ENCODE measurements at places on chromosomes 4 and X.
A peak's percentile ranks its signal among the peaks of the same experiment; 100 is the strongest.

GRCh38 chrX:46673620-46674359 is 85.1 kb downstream of the SLC9A7 start:
- DNase-seq = no peak

- peak; percentile 79 for DNase-seq
Measured at GRCh38 chr4:78644744-78645330, 93.3 kb downstream of the ANXA3 start.

DNA sequence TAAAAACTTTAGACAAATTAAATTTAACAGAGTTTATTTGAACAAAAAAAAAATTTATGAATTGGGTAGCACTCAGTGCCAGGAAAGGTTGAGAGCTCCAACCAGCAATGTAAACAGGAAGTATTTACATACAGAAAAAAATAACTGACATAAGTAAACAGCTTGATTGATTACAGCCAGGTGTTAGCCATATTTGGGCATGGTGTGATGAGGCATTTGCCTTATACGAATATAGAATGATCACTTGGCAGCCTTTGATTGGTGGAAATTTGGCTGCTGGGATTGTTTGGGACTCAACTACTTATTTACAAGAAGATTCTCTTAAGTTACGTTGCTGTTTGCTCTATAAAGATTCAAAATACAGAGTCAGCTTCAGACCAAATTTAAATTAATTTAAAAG is 172.0 kb downstream of the ADAM29 start:
- no peak for DNase-seq

DNA sequence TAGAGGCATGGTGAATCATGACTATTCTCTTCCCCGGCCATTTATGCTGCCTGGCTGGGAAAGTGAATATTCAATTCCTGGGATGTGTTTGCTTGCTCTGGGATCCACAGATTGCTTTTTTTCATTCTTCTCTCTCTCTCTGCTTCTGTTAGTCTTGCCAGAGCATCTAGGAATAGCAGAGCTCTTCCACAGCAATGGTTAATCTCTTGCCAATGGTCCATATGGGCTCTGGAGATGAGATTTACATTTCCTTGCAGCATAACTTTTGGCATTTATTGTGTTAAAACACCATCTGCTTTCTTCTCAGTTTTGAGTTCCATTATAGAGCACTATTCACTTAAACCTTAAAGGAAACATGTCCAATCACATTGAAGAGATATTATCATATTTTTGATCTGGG is 59.2 kb upstream of the GUCY1A1 start:
- DNase-seq = no peak

DNA sequence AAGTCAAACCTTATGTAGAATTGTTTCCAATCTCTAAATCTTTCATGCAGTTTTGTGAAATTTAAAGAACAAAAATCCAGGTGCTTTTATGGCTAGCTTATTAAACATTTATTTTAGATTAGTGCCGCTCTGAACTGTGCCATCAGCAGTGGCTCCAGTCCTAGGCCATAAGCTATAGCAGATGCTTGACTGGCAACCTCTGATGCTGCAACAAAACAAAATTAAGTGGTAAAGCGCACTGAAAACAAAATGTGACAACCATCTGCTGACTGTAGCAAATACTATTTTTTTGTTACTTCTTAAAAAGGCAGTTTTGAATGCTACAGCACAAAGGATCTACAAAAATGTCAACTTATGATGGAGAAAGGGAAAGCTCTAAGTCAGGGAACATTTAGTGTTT is 237.4 kb downstream of the DCLK2 start:
- no peak for DNase-seq

- DNase-seq = no peak
Measured at GRCh38 chr4:2802618-2803531, 10.0 kb downstream of the SH3BP2 start.

DNA sequence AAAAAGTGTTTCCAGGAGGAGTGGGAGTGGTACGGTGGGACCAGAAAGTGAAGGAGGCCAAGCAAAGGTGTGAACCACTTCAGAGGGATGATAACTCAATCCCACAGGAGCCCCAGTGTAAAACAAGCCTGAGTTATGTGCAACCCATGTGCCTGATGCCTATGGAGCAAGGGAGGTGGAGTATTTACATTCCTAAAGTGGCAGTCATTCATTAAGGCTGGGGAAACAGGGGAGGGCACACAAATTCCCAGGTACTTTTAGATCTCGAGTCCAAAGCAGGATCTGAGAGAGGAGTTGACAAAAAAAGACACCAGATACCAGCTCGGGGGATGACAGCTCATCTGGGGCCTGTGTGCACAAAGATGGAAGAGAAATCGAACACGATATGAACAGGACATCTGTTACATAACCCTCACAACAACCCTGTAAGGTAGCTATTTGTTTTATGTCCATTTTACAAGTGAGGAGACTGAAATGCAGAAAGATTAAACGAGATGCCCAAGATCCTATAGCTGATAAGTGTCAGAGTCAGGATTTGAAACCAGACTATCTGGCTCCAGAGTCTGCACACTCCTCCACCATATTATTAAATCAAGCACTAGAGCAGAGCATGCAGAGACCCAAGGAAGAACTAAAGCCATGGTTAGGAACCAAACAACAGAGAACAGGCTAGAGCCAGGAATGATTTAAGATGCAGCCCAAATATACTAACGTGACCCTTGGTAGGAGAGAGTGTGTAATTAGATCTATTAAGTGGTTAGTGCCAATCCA is 91.9 kb upstream of the MAPK10 start:
- DNase-seq = peak; percentile 33

GRCh38 chrX:43717161-43717560 is 61.1 kb downstream of the MAOA start:
- no peak for DNase-seq

DNA sequence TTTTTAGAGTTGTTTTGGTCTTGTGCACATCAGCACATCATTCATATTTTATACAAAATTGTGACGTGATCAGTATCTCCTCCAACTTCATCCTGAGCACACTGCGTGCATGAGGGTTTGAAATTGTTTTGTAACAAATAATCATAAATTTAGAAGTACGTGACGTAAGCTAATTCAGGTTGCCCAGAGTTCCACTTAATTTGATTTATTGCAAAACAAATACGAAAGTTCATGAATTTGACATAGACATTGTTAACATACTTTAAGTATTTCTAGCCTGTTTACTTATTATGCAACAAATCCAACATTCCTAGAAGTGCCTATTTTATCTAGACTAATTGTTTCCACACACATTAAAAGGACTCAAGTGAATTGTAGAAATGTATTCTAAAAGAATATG is 48.3 kb downstream of the MAP7D3 start:
- peak; percentile 72 for DNase-seq

DNA sequence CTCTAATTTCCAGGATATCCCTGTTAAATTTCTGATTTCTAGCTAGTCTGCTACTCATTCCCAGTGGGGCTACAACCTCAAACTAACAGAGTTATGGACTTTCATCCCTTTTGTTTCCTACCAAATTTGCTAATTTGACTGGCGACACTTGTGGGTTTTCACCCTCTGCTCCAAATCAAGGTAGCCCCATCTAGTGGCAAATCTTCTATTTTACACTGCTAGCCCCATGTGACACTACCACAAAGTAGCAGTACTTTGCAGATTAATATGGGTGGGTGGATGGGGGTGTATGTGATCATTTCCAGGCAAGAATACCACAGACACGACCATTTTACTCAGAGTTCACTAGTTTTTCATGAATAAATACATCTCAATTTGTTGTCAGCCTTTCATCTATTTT is 150.3 kb downstream of the MSL3 start:
- DNase-seq = peak; percentile 15

- peak; percentile 11 for DNase-seq
Measured at GRCh38 chrX:20594985-20595384, 328.3 kb upstream of the RPS6KA3 start.

DNA sequence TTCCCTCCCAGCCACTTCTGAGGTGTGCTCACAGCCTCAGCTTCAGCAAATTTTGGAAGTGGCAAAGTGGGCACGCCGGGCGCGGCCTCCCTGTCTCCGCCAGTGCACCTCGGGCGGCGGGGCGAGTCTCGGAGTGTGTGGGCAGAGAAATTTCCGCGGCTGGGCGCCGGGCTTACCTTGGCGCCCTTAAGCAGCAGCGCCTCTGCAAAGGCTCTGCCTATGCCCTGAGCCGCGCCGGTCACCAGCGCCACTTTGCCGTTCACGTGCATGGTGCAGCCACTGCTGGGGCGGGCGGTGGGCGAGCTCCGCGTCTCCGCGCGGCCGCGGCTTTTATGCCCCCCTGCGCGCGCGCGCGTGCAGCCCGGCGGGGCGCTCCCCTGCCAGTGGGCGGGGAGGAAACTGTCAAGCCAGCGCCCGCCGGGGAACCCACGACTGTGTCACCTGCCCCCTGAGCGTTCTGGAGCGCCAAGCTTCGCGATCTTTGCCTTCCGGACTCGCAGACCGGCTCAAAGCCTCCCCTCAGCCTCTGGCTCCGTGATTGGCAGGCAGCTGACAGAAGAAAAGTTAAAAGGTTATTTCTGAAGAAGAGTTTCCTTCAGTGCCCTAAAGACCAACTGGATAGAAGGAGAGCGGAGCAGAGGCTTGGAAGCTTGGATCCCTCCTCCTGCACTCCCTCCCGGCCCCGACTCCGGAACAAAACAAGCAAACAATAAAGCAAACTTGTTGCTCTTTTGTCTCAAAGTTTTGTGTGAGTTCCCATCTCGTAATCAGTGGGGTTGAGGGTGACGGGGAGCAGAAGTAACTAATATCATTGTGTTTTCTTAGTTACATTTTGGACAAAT is at the start of gene HPGD:
Gene HPGD (minus strand): TSS at position 306 of the 842 bp plus-strand sequence. CDS start 37 bp downstream, at position 269.
- DNase-seq = peak; percentile 2

DNA sequence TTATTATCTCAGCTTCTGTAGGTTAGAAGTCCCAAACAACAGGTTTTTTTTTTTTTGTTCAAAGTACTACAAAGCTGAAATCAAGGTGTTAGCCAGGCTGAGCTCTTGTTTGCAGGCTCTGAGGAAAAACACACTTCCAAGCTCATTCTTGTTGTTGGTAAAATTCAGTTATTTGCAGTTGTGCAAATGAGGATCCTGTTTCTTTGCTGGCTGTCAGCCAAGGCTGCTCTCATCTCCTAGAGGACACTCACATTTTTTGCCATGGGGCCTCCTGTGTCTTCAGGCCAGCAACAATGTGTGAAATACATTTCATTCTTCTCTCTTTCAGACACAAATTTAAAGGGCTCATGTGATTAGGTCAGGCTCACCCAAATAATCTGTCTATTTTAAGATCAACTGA is 60.3 kb upstream of the HSD17B10 start:
- no peak for DNase-seq

GRCh38 chr4:150814873-150815272 is 200.2 kb downstream of the LRBA start:
- DNase-seq = no peak

DNA sequence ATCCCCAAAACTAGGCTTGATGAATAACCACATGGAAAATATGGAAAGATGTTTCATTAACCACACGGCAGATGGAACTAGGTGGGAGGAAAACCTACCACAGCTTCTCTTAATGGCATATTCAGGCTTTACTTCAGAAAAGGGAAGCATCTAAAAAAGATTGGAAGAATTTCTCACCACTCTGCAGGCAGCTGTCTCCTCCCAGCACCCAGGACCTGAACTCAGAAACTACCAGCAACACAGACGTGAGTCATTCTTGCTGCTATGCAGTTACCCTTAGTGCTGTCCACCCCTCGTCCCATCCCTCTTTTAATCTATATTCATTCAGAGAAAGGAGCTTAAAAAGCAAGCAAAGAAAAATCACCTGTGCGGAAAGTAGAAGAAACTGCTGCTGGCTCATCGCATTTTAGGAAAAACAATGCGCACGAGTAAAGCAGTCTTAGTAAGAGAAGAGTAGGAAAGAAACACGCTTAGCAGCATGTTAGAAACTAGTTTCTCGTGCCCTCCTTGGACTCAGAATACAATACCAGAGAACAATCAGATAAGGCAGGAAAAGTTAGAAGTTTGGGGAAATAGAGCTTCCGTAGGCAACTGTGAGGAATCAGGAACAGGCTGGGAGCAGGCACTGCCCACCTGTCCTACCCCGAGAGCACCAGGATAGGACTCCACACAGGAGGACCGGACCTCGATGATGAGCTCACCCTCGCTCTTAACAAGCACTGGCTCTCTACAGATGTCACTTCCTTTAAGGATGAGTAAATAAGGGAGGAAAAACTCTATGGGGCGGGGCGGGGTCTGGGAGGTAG is 48.1 kb upstream of the ENPP6 start:
- DNase-seq = peak; percentile 13

GRCh38 chr4:133188433-133189146 is 39.5 kb downstream of the PCDH10 start:
- no peak for DNase-seq

GRCh38 chr4:162804351-162804924 is 362.3 kb downstream of the NAF1 start:
- no peak for DNase-seq

DNA sequence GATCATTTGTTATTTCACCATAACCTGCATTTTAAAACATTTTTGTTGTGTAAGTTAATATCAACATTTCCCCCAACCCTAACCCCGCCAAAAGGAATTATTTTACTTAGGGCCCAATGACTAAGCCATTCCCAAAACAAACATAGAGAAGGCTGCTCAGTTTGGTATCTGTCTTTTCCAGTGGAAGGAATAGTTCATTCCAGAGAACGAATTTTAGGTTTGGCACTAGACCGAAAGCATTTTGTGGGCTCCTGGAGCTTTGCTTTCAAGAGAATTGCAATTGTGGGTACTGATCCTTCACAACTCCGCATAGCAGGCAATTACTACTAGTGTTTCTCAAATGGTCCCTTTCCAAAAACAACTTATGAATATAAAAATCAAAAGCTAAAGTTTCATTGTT is 226.7 kb upstream of the MAD2L1 start:
- no peak for DNase-seq

DNA sequence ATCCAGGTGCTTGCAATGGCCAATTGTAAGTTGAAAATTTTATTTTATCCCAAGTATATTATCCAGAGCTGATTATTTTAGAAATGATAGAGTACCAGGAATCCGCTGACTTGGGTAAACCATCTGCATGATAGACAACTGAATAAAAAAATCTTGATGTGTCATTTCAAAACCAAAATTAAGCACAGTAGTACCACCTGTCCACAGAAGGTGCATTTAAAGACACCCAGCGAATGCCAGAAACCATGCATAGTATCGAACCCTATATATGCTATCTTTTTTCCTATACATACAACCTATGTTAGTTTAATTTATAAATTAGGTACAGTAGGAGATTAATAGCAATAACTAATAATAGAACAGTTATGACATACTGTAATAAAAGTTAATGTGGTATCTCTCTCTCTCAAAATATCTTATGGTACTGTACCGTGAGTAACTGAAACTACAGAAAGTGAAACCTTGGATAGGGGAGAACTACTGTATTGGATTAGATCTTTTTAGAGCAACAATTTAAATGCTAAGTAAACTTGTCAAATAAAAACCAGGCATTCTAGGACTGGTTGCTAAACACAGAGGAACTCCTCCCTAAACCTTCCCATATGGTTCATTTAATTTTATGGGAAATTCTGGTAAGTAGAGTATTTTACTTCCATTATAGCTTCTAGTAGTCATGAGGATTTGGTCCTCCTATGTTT is 6.2 kb downstream of the NEIL3 start:
- no peak for DNase-seq

GRCh38 chrX:111506826-111507225 is 4.6 kb upstream of the SERTM2 start:
- DNase-seq = no peak

GRCh38 chrX:154084449-154085300 is 12.8 kb downstream of the MECP2 start:
- no peak for DNase-seq

- peak; percentile 97 for DNase-seq
Measured at GRCh38 chrX:2707334-2707760, 16.3 kb downstream of the CD99 start.

- DNase-seq = no peak
Measured at GRCh38 chr4:180304321-180304720, 1938.9 kb upstream of the TENM3 start.

All from HCEC 1CT (cell line).